GM12864 (cell line): ENCODE measurements at places on chromosomes 1 and 21.

- no peak for DNase-seq
Measured at GRCh38 chr1:200180821-200181220, 153.3 kb downstream of the NR5A2 start.

- no peak for DNase-seq
Measured at GRCh38 chr1:38834937-38835827, 24.4 kb downstream of the RRAGC start.

- no peak for DNase-seq
Measured at GRCh38 chr21:31162827-31163226, 124.6 kb upstream of the KRTAP19-8 start.

DNA sequence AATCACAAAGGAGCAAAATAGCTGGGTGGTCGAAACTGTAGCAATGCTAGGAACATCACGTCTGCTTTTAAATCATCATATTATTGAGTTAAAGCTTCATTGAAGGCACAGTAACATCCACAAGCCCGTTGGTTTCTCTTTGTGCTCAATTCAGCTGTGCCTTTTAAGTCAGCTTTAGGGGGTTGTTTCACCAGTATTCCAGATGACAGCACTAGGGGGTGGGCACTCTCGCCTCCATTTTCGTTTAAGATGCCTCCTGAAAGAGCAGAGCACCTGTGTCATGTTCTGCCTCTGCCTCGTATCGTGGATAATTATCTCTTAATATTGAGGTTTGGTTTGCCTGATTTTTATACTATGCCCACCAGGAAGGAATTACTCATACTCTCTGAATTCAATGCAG lies 139.8 kb upstream of the PTBP2 start:
- DNase-seq = no peak

- no peak for DNase-seq
Measured at GRCh38 chr1:30879940-30880677, 28.4 kb downstream of the SDC3 start.

GRCh38 chr1:167681451-167682098 lies 40.2 kb upstream of the MPZL1 start:
- DNase-seq = no peak

DNA sequence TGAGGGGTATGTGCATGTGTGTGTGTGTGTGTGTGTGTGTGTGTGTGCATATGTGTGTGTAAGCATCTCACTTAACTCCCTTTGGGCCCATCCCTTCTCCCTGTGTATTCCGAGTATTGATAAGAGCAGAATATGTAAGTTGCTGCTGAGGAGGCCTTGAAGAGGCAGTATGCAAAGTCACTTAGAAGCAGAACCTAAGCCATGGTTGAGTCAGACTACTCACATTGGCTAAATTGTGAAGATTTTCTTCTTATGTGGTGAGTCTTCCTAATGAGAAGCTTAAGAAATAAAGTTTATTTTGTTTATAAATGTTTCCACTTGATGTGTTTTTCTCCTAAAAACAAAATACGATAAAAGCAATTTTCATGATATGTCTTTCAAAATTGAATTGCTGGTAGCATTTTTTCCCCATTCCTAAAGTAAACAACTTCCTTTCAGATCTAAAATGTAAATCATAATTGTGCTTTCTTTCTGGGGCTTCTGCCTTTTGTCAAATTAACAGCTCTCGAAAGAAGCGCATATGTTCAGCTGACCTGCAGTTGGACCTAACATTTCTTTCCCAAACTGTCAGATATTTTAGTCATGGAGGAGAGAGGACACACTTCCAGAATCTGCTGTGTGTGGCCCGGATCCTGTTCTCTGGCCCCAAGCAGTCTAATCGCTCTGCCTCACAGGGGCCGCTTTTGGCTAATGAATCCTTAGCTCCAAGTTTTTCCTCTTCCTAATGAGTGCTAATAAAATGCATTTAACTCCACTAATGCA lies 284.0 kb downstream of the DUSP10 start:
- no peak for DNase-seq

DNA sequence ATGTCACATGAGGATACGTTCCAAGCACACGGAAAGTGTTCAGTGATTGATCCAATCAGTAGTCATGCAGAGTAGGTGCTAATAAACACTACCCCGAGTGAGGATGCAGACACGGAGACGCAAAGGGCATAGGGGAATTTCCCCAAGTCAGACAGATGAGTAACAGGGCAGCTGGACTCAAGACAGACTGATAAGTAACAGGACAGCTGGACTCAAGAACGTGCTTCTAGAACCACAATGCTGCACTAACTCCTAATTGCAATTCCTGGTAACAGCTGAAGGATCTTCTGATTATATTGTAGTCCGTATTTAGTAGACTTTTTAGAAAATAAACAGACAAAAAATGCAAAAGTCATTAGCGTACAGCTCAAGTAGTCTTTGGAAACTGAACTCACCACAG lies 1.9 kb upstream of the OR2T10 start:
- no peak for DNase-seq

DNA sequence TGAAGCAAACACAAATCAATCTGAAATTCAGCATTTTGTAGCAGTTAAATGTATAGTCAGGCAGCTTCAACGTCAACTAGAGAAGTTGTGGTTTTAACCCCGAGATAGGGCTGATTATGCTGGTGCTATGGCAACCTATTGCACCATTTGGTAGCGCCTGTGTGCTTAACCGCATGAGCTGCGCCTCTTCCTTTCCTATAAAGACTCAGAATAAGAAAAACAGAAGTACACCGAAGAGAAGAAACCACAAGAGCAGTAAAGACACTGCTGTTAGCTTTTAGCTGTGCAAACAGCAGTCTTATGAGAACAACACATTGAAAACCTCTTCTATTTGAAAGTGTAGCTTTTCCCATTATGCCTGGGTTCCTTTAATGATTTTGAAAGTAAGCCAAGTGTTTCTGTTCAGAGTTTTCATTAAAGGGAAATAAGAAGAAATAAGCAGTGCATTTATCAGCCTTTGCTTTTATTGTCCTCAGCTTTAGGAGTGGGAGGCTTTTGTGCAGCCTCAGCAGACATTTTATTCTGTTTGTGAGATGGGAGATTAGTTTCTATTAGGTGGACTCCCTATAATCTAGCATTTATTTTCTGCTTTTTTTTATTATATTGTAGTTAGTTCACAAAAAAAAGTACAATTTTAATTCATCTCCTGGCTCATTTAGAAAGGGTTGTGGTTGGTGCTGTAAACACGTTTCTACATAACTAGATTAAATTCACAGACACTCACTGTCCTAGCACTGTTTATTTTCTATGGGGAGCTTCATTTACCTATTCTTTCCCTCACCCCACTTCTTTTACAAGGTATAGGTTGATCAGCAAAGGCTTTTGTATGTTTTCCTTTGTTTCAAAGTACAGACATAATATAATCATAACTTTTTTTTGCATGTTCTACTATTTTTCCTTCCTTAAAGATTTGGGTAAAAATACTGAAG lies 43.3 kb downstream of the PTPRC start:
- DNase-seq = peak; percentile 98

DNA sequence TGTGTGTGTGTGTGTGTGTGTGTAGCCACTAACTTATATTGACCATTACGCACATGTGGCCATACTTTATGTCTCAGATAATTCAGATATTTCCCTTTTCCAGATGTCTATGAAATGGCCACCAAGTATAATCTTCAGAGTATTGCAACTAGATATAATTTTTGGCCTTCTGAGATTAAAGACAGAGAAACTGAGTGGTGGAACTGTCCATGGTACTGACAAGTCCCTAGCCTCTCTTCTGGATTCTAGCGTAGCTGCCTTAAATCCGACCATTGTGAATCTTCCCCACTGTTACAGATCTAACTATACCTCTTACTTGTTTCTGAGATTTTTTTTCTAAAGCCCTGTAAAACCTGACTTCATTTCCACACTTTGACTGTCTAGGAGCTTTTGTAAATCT lies 100.0 kb upstream of the SERTAD4 start:
- no peak for DNase-seq

GRCh38 chr1:231590453-231591198 lies 36.0 kb upstream of the DISC1 start:
- DNase-seq = no peak

DNA sequence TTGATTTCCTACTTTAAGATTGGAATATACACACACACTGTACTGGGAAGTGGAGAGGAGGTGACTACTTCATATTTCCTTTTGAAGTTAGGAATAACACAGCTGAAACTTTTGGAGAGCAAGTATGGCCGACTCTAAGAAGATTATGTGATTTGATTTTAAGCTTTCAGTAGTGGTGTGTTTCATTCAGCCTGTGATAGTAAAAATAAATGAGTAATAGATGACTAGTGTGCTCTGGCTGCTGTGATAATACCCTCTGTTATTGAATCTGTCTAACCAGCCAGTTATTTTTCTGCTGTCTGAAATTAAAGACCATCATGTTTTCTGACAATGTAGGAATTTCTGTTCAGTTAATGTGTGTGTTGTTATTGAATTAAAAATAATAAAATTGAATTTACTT lies 48.3 kb downstream of the CTTNBP2NL start:
- no peak for DNase-seq

- no peak for DNase-seq
Measured at GRCh38 chr1:110752941-110753725, 78.4 kb upstream of the KCNA3 start.

- no peak for DNase-seq
Measured at GRCh38 chr1:216224233-216224632, 199.0 kb downstream of the USH2A start.

DNA sequence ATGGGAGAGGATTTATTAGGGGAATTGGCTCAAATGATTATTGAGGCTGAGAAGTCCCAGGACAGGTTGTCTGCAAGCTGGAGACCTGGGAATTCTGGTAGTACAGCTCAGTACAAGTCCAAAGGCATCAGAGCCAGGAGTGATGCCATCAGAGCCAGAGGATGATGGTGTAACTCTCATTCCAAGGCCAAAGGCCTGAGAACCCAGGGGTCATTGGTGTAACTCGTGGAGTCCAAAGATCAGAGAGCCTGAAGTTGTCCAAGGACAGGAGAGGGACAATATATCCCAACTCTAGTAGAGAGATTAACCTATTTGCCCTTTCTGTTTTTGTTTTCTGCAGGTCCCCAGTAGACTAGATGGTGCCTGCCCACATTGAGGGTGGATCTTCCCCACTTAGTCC lies 134.3 kb downstream of the MAP3K21 start:
- no peak for DNase-seq

- DNase-seq = no peak
Measured at GRCh38 chr1:87150143-87150542, 178.5 kb upstream of the LMO4 start.

DNA sequence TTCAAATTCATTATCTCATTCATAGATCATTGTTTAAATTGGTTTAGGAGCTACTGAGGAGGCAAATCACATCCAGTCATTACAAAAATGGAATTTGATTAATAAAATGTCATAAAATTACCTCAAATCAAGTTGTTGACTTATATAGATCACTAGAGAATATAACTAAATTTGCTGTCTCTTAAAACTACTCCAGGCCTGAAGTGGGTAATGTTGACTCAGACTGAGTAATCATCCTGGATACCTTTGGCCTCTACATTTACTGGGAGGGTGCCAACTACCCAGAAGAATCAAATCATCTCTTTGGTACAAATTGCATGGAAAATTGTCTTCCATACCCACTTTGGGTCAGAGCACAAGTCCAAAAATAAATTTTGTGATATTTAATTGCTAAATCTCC lies 191.2 kb upstream of the GREM2 start:
- DNase-seq = no peak

DNA sequence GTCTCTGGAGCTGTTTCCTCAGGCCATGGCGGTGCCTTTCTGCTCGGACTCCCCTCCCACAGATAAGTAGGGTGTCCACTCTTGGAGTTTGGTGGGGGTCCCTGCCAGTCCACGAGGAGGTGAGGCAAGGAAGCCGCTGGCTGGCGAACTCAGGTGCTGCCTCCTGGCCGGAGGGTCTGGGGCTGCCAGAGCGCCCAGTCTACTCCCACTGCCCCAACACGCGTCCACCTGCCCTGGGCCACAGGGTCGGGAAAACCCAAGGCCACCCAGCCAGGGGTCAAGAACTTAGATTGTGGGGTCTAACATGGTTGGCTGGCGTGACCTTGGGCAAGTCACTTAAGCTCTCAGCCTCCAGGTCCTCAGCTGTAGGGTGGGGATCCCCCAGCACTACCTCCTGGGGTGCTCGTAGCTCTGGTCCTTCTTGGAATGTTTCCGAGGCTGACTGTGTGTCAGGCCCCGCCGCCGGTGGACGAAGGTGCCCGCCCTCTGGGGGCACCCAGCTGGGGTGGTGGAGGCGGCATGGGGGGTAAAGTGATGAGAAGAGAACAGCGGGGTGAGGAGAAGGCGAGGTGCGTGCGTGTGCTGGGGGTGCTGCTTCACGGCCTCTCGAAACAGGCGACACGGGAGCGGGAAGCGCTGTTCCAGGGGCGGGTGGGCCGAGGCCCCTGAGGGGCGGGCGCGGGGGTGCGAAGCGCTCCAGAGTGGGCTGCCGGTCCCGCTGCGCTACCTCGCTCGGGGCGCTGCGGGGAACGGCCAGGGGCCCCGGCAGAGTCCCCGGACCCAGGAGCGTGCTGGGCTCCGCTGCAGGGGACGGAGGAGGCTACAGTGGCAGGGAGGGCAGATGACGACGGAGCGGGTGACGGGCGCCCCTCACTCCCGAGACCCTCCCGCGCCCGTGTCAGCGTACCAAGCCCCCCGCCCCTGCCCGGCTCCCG lies 1.2 kb downstream of the SH2D5 start:
- no peak for DNase-seq

GRCh38 chr1:18955441-18956192 lies 859 bp downstream of the IFFO2 start:
- DNase-seq = no peak

GRCh38 chr1:177351361-177352108 lies 180.8 kb downstream of the BRINP2 start:
- no peak for DNase-seq

GRCh38 chr1:36135330-36135667 lies 10.3 kb upstream of the COL8A2 start:
- no peak for DNase-seq

DNA sequence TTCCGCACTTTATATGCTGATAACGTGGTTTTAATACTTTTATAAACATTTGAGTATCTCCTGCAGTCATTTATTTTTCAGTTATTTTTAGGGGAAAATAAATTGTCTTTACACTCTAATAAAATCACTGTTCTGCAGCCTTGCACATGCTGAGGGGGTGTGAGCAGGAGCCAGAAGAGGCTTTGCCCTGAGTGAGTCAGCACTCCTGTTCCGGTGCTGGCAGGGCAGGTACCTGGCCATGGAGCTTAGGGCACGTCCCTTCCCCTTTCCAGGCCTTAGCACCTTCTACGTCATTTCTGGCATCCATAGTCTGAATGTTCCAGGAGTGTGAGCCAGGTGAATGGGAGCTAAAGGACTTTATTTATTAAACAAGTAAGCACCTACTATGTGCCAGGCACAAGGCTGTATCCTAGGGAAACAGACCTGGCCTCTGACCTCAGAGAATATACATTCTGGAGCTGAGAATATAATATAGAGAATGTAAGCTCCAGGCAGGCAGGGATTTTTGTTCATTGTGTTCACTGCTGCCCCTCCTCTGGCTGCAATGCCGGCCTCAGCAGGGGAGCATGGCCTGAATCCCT lies 402.9 kb downstream of the PTPRU start:
- DNase-seq = no peak

- no peak for DNase-seq
Measured at GRCh38 chr1:229716704-229717103, 90.7 kb downstream of the URB2 start.
